EL (cell line): ENCODE measurements at places on chromosomes 1 and 21.
A peak's percentile ranks its signal among the peaks of the same experiment; 100 is the strongest.

DNA sequence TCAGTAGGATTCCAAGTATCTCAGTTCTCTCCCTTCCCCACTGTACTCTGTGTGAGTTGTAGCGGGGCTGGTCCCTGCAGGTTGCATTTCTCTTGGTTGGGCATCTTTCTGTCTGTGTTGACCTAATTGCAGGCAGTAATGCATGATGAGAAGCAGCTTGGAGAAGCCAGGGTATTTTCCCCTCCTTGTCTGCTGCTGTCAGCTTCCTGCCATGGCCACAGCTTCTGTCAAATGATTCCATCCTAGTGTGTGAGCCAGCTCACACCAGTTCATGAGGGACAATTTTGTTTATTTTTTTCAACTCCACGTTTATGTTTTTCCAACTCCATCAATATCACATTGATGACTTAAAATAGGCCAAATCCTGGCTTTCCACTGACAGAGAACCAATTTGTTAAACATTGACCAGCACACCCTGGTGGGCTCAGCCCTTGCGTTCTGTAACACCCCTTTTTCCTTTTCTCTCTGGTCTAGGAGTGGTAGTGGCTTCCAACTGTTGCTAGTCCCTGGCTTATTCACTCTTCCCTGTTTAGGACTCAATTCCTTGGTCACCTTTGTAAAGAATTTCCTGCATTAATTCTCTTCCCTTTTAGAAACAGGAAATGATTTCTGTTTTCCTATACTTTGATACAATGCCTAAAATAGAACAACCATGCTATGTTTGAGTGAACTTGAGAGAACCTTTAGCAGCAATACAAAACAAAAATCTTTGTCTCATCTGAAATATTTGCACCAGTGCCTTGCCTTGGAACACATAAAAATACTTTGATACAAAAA is 44.9 kb upstream of the APOBEC4 start:
- DNase-seq: no peak

DNA sequence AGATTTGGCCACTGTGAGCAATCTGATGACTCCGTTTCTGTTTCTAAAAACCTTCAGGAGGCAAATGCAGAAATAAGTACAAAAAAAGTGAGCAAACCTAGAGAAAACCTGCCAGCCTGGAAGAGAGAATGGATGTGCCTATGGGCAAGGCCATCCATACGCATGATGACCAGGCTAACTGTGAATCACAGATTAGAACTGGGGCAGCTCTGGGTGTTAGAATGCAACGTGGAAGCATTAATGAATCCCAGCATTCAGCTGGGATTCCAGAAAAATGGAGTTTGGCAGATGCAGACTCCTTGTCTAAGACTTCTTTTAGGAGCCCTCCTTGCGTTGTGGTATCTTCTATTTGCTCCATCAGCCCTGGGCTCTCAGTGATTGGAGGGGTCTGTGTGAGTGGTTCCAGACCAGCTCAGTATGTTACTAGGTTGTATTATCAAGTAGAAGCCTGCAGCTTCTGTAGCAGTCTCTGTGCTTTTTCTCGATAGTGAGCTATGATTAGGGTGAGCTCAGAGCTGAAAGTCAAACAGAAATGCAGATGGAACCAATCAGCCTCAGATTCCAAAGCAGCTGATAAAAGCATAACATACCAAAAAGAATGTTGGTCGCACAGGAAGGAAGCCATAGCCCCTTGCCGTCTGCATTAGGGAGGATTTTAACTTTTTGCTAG is 154.0 kb downstream of the PSMG1 start:
- DNase-seq: peak; percentile 52

DNA sequence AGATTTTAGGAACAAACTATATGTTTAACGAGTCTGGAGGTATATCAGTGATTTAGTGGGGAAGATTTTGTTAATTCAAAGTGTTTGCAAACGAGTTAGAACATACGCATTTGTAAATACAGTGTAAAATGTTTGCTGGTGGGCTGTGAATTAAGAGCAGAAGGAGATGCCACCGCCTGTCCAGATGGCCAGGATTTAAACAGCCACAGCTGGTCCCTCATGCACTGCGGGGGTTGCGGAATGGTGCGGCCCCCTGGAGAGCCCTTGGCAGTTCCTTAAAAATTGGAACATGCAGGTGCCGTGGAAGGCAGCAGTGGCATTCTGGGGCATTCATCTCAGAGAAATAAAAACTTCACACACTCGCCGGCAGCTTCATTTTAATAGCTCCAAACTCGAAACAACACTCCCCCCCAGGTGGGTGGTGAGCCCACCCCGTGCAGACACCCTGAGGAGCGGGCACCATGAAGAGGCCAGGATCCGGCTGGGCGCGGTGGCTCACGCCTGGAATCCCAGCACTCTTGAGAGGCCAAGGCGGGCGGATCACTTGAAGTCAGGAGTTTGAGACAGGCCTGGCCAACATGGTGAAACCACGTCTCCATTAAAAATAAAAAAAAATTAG is 3.5 kb upstream of the C1orf159 start:
- DNase-seq: no peak

DNA sequence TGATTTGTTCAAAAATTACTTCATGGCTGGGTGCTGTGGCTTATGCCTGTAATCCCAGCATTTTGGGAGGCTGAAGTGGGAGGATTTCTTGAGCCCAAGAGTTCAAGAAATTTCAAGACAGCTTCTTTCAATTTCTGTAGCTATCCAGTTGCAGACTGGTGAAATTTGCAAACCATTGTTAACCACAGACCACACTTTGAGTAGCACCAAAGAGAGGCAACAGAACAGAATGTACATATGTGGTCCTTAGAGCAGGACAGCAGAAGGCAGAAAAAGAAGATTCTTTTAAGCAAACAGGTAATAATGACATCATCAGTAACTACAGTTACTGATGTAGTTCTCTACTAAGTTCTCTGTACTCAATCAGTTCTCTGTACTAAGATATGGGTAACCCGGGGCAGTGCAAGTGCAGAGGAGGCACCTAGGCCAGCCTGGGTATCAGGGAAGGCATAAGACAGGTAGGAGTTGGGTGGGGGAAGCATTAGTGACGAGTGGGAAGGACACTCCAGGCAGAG is 5.5 kb upstream of the KLF17 start:
- no peak for DNase-seq

- DNase-seq: peak; percentile 35
Measured at GRCh38 chr21:34613679-34614627, 960 bp downstream of the RCAN1 start.
